Natural killer cell (primary cell): ENCODE measurements at places on chromosomes 5 and 9. TPM values are rescaled to one million over a fixed set of nuclear protein-coding genes. Genes with fewer than 3 reads are reported as not detected.
A peak's percentile ranks its signal among the peaks of the same experiment; 100 is the strongest.

Gene LRRC70
- total RNA-seq, result 21.2 TPM

DNA sequence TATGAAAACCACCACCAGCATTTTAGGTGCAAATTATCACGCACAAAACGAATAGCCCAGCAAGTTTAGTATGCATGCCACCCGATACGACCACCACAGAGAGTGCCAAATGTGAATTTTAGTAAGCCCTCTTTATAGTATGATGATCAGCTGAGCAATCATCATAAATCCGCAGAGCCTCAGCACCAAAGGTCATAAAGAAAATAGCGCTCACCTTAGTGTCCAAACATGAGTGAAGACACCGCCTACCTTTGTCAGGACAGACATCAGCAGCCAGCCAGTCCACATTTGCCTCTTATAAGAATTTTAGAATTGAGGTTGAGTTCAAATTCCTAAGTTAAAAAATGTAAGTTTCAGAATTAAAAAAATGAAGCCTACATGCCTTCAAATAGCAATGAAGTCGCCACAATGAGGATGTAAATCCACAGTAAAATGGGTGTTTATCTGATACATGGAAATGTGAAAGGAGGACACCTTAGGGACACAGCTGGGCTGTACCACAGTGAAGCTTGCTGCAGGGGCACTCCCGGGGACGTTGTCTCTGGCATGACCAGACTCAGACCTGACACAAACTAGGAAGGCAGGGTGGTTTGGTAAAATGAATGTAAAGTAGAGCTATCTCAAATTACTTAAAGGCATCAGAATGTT, 149.0 kb downstream of the AUH start:
- peaks cover 24% of the 10 kb centered on the region for H3K4me1 ChIP-seq
- H3K27me3 ChIP-seq, result no peaks in the 10 kb centered on the region
- no peaks in the 10 kb centered on the region for H3K36me3 ChIP-seq
- H3K4me3 ChIP-seq, result no peak overlapping the region

Gene NHP2
- total RNA-seq, result 40.2 TPM

Gene GABRA6
- not detected for total RNA-seq

DNA sequence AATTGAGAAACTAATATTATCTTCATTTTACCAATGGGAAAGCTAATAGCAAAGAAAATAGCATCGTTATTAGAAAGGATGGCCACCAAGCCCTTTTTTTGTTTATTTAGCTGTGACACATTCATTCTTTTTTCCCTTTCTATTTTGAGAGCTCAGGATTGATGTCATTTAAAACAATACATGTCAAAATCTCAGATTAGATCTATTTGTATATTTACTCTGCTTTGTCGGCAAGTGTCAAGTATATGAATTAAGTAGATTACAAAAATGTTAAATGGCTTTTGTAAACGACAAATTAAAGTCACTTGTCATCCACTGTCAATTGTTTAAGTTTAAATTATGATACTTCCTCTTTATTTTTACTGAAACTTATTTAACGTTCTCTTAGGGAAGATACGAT, 118.9 kb downstream of the PAM start:
- no peaks in the 10 kb centered on the region for H3K27me3 ChIP-seq
- DNase-seq, result no peak
- no peak overlapping the region for H3K4me3 ChIP-seq
- peaks cover 6% of the 10 kb centered on the region for H3K36me3 ChIP-seq

Gene N4BP3
- total RNA-seq, result 9.0 TPM

DNA sequence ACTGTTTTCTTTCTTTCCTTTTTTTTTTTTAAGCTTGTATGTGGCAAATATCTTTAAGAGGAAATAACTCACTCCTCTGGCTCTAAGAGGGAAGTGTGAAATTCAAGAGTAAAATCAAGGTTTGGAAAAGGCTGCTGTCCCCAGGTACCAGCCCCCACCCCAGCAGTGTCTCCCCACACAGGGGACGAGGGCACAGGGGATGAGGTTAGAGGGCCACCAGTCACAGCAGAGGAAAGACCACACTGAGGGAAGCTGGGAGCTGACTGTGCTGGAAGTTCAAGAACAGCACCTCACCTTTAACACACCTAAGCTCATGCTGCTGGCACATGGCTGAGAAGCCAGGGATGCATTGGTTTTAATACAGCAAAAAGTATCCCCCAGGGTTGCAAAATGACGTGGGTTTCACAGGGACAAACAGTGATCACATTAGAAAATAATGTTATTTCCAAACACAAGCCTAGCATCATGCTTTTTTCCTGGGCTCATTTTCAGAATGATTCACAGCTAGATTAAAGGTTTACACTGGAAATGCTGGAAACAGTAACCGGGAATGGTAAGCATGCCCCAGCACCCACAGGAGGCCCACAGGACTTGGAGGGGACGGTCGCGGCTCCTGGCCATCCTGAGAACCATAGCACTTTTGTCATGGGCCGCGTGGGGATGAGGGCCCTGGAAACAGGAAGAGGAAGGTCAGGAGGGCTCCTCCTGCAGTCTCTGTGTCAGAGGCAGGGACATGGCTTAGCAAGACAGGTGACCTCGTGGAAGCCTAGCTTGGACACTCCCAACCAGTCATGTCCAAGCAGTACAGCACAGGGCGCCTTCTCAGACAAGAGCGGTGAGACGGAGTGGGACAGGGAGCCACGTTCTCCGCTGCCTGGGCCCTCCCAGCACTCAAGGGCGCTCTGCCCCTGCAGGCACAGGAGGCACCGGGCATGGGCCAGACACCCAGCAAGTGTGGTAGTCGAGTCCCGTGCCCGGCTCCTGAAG, 6.9 kb downstream of the LPCAT1 start:
- H3K27me3 ChIP-seq, result no peaks in the 10 kb centered on the region
- peak; percentile 15 for DNase-seq
- H3K27ac ChIP-seq, result peak overlapping the region; percentile 54
- H3K36me3 ChIP-seq, result peaks cover 45% of the 10 kb centered on the region

- no peaks in the 10 kb centered on the region for H3K4me1 ChIP-seq
- no peak for DNase-seq
- no peak overlapping the region for H3K27ac ChIP-seq
- H3K27me3 ChIP-seq, result no peaks in the 10 kb centered on the region
Observed at GRCh38 chr5:98401656-98402055, 371.8 kb upstream of the RGMB start.

- no peaks in the 10 kb centered on the region for H3K4me1 ChIP-seq
- no peak for DNase-seq
- H3K4me3 ChIP-seq, result no peak overlapping the region
- H3K36me3 ChIP-seq, result no peaks in the 10 kb centered on the region
Observed at GRCh38 chr5:140220698-140221064, 45.7 kb downstream of the CYSTM1 start.

DNA sequence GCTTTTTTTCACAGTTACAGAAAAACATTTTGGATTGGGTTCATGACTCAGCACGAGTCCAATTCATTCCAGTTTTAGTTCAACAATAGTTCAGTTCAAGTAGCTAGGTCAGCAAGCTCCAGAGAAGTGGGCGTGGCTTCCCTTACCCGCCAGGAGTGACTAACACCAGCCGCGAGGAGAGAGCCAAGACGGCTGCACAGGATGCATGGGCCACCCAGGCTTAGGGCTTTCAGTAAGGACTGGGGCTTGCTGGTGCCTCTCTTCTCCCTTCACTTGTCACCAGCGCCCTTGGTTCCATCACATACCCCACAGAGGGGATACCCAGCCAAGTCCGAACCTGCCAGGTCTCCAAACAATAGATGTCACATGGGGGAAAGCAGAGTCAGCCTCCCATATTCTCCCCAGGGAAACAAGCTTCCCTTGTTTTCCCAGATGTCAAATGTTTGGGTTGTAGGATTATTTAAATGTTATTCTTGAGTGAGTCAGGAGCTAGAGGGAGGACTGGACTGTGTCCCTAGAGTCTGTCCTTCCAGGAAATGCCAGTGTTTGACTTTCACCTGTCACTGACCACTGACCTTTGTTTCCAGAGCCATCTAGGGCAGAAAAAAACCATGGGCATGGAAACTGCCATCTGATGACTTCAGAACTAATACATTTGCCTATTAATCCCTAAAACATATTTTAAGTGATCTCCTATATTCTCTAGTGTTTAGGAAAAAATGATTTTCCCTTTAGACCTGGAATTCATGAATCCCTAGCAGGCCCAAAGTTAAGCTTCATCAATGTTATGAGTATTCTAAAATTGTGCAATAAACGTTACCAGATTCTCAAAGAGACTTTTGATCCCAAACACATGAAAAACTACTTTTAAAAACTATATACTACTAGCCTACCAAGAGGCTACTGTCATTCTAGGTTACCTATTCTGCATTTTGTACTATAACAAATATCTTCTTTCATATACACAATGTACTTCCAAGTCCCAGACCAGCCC, 51.9 kb downstream of the NIPAL4 start:
- H3K27ac ChIP-seq, result no peak overlapping the region
- no peaks in the 10 kb centered on the region for H3K27me3 ChIP-seq
- H3K4me1 ChIP-seq, result no peaks in the 10 kb centered on the region
- H3K36me3 ChIP-seq, result no peaks in the 10 kb centered on the region
